ENCODE measurements at places on chromosomes 11 and 22.

DNA sequence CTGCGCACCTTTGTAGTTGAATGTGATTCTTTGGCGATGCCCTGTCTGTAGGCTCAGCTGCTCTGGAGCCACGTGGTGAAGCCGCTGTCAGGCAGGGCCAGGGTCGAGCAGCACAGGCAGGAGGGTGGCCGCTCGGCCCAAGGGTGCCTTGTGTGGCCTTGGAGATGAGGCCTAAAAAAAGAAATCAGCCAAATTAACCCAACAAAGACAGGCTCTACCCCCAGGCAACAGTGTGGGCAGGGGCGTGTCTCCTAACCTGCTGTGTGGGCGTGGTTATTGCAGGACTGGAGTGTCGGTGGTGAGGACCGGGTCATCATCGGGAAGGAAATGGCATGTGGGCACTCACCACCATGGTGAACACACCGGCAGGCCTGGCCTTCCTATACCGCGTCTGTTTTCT is 34.3 kb downstream of the CTTN start:
- DNase-seq = no peak

DNA sequence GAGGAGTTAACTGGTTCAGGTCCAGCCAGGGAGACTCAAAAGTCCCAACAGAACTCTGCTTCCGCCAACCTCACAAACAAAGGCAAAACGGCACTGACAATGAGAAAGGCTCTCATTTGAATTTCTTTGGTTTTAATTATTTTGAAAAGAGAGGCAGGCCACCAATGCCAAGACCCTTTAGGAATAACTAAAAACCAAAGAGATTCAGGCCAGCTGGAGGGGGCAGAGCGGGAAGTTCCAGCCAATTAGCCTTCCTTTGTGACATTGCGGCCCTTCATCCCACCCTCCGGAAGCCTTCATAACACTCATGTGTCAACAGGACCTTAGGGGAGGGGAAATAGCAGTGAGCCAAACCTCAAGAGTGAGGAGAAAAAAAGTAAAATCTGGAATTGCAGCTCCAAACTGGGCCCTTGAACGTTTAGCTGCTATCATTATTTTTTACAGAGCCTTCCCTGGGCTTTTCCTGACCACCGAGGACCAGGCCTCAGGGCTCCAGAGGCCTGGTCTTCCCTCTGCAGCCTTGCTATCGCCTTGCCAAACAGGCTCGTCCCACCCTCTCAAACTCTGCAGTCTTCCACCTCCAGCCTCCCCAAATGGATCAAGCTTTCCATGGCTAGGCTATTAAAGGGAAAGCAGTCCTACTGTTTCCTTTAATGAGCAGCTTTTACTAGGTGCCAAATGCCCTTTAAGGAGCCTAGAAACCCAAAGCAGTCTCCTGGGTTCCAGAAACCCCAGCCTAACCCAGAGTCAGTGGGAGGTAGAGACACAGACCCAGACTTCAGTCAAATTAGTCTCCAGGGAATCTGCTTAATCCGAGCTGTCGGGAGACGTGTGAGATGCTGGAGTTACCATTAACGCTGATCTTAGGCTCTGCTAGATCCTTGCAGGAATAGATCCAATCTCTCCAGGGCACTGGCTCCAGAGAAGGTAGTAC is 114.2 kb downstream of the CCDC34 start:
- DNase-seq = no peak

DNA sequence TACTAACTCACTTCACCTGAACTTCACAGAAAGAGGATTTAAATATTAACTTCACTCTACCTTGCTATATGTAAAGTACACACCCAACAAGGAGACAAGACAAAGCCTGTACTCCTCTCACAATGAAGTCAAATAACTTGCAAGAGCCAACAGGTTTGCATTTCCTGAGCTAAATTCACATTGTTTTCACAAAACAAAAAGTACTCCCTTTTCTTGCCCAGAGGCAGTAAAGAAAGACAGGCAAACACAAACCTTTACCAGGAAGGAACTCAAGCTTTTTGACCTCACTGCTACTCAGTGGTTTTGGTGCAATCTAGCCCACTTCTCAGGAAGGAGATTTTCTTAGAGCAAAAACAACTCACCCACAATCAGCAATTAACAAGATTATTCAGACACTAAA is 15.7 kb downstream of the USP28 start:
- peak; percentile 12 for DNase-seq

DNA sequence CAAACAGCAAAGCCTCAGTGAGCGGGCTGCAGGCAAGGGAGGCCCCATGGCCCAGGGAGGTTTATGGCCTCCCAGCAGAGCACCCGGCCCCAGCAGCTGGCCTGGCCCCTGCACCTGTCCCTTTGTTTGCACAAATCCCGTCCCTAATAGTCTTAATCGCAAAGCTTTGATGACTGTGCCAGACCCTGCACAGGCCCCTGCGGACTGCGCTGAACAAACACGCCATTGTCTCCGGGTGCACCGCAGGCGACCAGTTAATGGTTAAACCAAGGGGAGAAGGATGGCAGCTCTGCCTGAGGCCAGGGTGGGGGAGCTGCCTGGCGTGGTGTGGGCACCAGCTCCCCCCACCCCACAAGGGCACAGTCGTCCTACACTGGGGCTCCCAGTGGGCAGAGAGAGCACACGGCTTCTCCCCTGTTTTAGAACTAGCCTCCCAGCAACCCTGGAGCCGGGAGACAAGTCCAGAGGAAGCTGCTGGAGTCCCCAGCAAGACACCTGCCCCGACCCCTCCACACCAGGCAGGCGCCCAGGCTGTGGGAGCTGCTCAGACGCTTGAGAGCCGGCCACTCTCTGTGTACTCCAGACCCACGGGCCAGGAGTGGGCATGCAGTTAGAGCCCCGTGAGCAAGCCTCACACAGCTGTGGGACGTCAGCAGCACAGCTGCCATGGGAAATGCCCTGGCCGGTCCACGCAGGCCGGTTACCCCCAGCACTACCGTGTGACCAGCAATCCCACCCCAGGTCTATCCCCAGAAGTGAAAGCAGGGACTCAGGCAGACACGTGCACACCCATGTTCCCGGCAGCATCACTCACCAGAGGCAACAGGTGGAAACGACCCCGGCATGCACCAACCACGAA is 39.7 kb upstream of the TH start:
- no peak for DNase-seq

DNA sequence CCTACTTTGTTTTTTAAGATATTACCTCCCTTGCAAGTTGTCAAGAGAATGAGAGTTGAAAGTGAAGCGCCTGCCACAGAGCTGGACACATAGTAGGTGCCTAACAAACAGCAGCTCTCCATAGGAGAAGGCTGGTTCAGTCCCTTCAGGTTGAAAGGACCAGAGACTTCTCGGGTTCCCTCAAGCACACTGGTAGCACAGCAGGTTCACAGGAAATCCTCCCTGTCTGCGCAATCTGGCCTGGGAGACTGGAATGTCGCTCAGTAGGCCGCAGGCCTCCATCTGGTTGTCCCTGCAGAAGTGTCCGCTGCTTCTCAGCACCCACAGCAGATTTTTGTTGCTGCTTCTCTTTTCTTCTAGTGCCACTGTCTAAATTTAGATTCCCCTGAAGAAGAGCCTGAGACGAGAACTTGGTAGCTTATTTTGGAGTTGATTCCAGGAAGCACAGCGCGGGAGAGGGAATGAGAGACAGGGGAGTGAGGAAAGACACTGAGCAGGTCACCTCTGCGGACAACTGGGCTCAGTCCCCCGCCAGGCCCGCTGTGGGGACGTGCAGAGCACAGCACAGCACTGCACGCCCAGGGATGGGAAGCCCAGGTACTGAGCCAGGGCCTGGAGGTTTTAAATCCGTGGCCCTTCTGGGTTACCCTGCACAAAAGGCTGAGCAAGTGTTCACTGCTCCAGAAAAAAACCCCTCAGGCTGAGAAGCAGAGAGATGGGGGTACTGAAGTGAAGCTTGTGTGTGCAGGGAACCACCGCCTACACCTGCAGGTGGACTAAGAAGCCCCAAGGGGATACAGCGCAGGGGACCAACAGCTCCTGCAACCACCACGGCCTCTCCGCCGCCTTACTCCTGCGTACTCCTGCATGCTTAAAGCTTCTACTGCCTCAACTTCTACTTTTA is 31.6 kb downstream of the RBX1 start:
- no peak for DNase-seq

DNA sequence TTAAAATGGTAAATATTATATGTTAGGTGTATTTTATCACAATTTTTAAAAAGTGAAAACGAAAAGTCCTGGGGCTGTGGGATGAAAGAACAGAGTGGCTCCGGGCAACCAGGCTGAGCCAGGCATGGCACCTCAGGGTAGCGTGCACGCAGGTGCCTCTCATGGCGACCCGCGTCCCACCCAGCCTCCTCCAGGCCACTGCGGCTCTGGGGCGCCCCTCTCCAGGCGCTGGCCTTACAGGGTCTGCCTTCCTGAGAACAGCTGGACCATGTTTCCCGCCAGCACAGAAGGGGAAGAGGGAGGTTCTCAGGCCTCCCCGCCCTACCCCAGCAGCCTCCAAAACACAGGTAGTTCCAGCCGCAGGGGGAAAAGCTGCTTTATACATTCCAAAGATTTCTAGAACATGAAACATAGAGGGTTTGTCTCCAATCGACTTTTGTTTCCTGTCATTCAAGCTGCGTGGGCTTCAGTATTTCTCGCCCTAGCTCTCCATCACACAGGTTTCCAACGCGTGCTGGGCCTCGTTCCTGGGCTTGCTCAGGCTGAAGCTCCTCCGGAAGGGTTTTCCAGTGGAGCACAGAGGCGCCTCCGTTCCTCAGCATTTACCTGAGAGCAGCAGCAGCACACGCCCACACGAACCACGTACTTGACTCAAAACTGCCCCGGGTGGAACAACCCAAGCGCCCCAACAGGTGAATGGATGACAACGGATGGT is 10.5 kb downstream of the EHD1 start:
- no peak for DNase-seq

DNA sequence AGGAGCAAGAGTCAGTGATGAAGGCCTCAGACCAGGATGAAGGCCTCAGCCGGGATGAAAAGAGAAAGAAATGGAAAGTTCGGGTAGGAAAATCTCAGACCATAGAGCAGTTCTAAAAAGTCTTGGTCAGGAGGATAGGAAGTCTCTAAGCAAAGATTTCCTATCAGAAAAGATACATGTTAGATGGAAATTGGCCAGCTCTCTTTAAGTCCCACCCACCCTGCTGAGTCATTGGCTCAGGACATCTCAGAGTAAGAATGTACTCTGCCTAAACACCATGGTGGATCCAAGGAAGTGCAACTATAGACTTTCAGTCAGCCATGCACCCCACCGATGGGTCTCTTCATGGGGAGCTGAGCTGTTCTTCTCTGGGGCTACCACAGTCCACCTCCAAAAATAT is 4.4 kb downstream of the OR8B3 start:
- no peak for DNase-seq

GRCh38 chr11:88050247-88050646 is 125.0 kb downstream of the RAB38 start:
- DNase-seq = no peak

- no peak for DNase-seq
Measured at GRCh38 chr22:29149841-29150555, 55.7 kb upstream of the EMID1 start.

DNA sequence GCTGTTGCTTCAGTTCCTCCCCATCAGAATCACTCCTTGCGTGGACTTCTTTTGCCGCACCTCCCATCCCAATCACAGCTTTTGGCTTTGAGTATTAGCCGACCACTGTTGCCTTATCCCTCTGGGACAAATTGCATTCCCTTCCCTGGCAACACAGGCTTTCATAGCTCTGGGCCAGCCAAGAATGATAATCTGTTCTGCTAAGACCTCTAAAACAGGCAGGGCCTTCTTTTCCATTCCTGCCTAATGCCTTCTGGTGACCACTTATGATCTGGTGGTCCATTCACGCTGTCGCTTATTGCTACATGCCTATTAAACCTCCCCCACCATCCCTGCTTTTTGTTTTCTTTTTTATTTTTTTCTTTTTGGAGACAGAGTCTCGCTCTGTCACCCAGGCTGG is 9.6 kb downstream of the SEC14L2 start:
- no peak for DNase-seq

DNA sequence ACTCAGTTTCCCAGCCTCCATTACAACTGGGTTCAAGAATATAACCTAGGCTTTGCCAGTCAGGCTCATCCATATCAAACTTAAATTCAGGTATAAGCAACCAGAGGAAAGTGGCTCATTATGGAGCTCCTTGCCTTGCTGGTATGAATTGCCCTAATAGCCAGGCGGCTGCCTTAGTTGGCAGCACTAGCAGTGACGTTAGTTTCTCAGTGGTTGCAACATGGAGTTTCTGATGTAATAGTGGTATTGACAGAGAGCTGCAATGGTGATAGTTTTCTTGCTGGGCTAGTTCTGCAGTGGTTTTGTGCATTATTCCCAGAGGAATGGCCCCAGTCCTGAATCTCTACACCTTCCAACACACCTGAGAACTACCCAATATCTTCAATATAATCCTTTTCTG is 3.8 kb upstream of the TMEM123 start:
- DNase-seq = no peak

- DNase-seq = peak; percentile 55
Measured at GRCh38 chr11:32052215-32052614, 38.7 kb upstream of the RCN1 start.

GRCh38 chr11:69327741-69328191 is 33.8 kb downstream of the MYEOV start:
- DNase-seq = no peak

GRCh38 chr22:42961810-42962209 is 53.1 kb downstream of the PACSIN2 start:
- no peak for DNase-seq

Measured in T47D (cell line).